ENCODE measurements at places on chromosomes 11 and 22.

DNA sequence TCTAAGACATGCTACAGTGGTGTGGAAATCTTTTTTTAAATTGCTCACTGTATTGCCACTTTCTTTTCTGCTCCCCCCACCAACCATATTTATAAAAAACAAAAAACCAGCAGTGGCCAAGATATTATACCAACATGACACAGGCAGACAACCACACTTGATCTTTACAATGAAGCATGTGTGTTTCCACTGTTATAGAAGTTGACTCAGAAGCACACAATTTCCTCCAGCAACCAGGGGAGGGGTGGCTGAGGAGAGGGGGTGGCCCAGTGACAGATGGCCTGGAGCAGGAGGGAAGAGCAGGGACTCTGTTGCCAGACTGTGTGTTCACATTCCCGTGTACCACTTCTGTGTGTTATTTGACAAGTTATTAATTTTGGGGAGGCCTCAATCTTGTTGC is 14.8 kb downstream of the CD59 start:
- no peak for DNase-seq

DNA sequence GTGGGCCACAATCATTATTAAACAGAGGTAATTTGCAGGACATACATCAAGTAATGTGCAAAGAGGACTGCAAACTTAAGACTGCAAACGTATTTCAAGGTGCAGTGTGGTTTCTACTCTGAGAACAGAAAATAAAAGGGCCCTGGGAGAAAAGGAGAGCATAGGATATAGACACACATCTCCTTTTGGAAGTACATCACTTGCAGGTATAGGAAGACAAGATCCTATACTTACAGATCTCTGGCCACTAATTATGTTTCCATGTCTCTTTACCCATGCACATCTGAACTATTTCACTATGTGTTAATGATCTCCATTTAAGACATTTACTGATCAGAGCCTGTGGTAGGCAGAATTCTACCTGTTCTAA is 47.7 kb downstream of the PIWIL3 start:
- DNase-seq: no peak

DNA sequence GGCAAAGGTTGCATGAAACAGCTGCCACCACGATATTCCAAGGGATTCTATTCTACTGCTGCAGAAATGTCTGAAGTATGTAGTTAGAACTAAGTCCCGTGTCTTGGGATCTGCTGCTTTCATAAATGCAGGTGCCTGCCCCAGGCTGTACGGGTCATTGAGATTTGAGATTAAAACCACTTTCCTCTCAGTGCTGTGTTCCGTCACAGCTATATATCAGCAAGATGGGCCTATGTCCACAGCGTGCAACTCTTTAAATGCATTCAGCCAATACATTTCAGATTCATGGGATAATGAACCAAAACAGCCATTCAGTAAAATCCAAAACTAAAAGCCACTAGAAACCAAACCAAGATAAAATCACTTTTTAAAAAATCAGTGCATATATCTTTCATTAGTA is 107.3 kb upstream of the LUZP2 start:
- DNase-seq: no peak

- no peak for DNase-seq
These were observed 6.5 kb downstream of the LMO1 start for GRCh38 chr11:8257003-8257664.

- DNase-seq: no peak
These were observed 1.1 kb upstream of the VPS37C start for GRCh38 chr11:61162092-61162941.

DNA sequence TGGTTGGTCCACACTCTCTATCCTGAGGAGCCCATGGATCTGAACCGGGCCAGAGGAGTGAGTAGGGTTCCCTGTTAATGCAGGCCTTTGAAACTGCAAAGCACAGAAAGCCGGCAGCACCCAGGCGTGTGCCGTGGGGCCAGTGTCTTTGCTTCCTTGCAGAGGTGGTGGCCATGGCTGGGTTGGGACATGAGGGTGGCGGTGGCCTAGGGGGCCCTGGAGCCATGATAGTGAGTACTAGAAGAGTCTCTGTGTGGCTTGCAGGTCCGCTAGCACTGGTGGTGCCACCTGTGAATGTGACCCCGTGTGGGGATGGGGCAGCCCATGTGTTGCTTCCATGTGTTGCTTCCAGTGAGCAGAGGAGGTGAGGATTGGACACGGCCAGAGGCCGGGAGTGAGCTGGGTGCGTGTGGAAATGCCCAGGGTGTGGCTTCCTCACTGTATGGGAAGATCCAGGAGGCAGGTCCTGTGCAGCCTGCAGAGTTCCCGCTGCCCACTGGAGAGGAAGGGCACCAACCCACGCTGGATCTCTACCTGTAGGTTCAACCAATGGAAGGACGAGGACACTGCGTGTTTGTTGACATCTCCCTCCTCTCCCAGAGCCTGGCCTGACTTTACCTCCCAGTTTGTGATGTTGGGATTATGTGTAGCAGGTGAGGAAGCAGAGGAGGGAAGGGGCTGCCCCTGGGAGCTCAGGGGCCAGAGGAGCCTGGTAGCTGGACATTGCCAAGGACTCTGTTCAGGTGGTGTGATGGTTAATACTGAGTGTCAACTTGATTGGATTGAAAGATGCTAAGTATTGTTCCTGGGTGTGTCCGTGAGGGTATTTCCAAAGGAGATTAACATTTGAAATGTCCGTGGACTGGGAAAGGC is 796.6 kb downstream of the TBC1D22A start:
- DNase-seq: no peak
